ENCODE measurements at places on chromosomes 3 and 15. TPM values are rescaled to one million over a fixed set of nuclear protein-coding genes. Genes with fewer than 3 reads are reported as not detected.

The GNAT1 gene
- polyA plus RNA-seq, result not detected

The PIF1 gene
- 10.3 TPM for polyA plus RNA-seq

DNA sequence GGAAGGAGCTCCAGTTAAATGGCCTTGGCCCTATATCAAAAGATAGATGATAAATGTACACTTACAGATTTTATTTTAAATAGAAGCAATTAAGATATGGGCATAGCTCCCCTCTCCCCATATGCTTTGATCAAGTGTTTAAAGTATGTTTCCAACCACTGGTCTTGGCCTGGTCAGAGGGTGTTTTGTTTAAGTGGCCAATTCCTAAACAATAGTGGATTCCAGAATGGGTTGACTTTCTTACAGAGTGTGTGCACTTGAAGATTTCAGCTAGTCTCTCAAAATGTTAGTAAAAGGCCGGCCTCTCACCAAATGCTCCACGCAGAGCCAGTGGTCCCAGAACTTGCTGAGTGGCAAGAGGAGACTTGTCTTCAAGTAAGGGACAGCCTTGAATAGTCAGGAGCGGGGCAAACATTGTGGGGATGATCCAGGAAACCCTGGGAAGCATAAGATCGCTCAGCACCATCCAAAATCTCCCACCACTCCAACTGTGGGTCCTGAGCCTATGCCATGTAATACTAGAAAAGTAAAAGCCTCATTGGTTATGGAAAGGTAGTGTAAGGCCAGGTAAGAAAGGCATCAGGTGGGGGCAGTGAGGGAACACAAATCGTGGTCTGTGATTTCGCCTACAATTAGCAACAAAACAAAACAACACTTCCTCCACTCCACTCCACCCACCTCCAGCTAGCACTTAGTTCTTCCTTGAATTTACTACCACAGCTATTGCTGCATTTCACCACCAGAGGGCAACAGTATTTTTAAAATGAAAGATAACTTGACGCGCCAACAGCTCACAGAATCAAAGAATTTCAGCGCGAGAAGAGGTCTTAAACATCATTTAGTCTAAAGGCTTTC lies 4.8 kb downstream of the RARRES1 start:
- DNase-seq, result no peak

DNA sequence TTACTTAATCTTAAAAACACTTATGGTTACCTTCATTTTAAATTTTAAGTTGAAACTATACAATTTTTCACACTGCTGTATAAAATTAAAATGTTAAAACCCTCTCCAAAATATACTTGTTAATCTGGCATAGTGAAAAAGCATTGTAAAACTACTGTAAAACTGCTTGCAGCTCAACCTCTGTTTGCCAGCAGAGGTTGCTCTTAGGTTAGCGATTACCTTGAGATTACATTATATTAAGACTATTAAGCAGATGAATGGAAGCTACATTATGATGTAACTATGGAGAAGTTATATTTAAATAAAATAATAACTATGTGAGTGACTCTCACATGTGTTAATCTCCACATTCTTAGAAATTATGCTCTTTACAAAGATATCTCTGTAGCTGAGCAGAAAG lies 143.6 kb upstream of the SLITRK3 start:
- no peak for DNase-seq

The DISP2 gene
- 3.1 TPM for polyA plus RNA-seq

DNA sequence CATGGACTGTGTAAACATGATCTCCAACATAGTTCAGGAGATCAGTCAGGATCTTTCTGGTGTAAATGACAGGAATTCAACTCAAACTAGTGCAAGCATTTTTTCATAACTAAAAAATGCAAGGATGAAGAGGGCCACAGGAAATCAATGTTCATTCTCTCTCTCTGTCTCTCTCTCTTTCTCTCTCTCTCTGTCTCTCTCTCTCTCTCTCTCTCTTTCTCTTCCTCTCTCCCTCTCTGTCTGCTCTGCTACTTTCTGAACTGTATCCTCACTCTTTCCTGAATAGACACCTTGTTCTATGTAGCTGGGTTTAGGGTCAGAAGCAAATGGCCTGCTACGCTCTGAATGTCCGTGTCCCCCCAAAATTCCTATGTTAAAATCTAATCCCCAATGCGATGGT lies 240.9 kb upstream of the UBE2E2 start:
- DNase-seq, result no peak

DNA sequence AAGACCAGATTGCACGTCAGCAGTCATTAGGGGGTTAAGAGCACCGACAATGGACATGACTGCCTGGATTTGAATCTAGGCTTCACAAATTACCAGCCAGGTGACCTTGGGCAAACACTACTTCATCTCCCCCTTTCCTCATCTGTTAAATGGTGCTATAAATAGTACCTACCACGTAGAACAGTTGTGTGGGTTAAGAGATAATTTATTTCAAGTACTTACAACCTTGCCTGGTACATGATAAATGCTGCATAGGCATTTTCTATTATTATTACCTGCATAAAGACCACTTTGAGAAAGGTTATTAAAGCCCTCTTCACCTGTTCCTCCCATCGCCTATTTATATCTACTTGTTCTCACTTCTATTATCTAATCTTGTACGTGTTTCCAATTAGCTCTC lies 64.7 kb downstream of the BTD start:
- no peak for DNase-seq

The LRRC3B gene
- 4.0 TPM for polyA plus RNA-seq

The GABRR3 gene
- not detected for polyA plus RNA-seq

GRCh38 chr3:21654241-21654640 lies 96.8 kb downstream of the ZNF385D start:
- DNase-seq, result no peak

DNA sequence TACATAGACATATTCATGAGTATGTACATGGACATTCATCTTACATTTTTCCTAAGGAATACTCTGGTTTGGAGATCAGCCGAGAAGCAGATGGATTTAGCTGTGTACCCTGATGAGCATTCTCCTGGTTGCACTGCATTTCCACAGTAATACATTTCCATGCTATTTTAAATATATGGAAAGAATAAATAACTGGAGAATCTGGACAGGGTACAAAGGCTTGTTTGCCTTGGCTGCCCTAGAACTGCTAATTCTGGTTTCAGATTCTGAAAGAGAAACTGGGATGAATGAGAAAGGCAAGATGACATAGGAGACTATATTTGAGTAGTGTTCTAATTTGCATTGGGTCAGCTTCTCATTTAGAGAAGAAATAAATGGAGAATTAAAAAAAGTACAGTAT lies 190.8 kb upstream of the FAM3D start:
- no peak for DNase-seq

The PDE12 gene
- polyA plus RNA-seq, result 10.7 TPM

- no peak for DNase-seq
Measured at GRCh38 chr3:85502148-85502875, 543.5 kb downstream of the CADM2 start.

- DNase-seq, result no peak
Measured at GRCh38 chr15:25057574-25057973, 102.8 kb downstream of the SNRPN start.

DNA sequence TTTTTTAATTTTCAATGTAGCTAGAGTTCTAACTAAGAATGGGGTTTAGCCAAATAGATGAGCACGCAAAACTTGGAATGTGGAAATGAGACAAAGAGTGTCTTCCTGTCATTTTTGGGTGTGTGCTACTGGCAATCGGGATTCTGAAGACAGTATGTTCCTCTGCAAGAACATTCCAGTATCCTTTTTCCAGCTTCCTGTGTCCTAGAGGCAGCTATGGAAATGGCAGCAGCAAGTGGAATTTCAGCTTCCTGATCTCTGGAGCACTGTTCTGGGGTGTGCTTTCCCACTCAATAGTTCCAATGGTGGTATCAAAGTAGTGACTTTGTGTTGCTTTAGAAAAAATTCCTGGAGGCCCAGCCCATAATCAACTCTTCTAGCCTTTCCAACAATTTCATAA lies 642.9 kb upstream of the KCNMB2 start:
- DNase-seq, result no peak

- DNase-seq, result no peak
Measured at GRCh38 chr3:149702691-149703441, 45.0 kb upstream of the WWTR1 start.

DNA sequence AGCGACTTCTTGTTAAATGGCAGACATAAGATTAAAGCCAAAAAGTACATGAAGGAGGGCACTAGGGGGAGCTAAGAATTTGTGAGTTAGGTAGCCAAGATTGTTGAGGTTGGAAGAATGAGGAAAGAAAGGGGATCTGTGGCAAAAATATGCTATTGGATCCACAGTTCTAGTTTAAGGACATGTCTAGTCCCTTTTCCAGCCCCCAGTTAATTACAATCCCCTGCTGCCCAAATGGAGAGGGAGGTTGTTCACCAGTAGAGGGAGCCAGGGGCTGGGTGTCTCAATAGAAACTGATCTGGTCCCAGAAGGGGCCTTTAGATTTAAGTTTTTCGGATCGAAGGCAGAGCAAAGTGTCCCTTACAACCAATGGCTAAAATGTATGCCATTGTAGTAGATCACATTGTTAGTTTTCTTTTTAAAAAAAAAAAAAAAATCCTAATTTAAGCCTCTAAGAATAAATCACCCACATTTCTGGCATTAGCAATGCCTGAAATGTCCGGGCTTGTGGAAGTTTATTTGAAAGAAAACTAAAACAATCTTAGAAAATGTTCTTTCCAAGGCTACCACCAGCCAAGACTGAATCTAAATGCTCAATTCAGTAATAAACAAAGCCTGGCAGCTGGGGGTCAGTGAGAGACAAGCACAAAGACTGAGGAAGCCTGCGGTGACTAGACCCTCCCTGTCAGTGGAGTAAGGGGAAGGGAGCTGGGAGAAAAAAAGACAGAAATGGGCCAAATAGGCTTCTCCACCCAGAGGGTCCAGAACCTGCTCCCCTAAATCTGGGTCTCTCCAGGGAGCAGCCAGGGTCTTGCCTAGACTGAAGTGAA lies 7.1 kb downstream of the COL8A1 start:
- no peak for DNase-seq

The HESX1 gene
- 3.9 TPM for polyA plus RNA-seq

DNA sequence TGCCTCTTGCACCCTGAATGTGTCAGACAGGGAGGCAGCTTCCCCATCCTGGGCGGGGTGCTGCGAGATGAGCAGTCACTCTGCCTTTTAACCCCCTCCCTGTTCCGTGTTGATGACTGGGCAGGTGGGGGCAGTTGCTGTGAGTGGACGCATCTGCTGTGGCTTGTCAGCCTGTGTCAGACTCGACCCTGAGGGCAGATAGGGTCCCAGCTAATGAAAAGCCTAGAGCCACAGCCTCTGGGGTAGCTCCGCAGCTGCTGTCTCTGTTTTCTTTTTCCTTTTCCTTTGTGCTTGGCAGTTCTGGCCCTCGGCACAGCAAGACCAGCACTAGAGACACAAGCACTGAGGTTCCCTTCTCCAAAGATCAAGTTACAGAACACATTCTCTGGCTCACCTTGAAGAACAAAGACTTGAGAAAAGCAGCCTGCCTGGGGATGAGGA lies 43.0 kb upstream of the GLCE start:
- DNase-seq, result no peak

- DNase-seq, result peak; percentile 36
Measured at GRCh38 chr15:68957696-68958095, 27.4 kb downstream of the SPESP1 start.

The TAGLN3 gene
- polyA plus RNA-seq, result 3.6 TPM

DNA sequence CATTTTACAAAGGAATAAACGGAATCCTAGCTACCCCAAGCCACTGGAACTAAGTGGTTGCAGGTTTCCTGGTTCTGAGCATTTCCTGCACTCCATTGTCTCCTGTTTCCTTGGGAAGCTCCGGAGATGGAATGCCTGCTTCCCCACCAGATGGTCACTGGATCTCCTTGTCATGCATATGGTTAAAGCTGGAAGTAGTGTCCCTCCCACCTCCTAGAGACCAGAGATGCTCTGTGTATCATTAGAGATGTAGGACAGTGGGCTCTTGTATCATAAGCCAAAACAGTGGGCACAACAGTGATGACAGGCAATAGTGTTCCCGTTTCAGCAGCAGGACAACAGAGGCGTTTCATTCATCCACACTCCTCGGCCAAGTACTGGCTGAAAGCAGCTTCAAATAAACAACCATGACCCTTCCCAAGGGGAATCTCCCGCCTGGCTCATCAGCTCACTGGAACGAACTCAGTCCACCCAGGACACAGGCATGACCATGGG lies 136.2 kb upstream of the EIF1B start:
- no peak for DNase-seq

DNA sequence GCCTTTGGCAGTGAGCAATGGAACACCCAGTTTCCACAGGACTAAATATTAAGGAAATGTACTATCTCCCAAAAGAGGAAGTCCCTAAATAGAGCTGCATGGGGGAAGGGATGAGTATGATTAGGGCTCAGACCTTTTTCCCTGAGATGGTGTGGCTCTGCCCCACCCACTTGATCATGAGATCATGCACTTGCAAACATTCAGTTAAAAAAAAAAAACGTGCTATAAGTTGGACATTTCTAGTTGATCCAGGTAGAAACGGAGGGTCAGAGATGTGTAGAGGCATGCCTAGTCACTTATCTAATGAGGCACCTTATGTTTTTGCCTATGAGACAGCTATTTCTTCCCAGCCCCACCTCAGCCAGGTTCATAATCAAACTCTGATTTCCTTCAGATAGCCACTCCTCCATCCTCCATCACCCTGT lies 24.5 kb upstream of the SSR3 start:
- no peak for DNase-seq

DNA sequence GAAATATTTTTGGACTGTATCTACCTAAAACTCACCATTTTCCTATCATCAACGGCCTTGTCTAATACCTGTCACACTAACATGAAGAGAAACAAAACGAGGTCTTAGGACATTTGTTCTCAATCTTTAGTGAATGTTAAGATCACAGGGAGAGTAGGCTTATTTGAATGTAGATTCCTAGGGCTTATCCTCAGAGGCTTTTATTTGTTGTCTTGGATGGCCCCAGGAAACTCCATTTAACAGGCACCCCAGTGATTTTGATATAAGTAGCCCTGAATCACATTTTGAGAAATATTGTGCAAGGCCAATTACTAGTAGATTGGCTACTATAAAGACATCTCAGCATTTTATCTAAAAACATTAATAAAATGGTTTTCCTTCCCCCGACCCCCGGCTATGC lies 367.4 kb downstream of the GAP43 start:
- no peak for DNase-seq

The CHAC1 gene
- 1.1 TPM for polyA plus RNA-seq

- no peak for DNase-seq
Measured at GRCh38 chr15:26882112-26882511, 15.2 kb downstream of the GABRA5 start.

The NAALADL2 gene
- polyA plus RNA-seq, result 16.6 TPM

The LMAN1L gene
- not detected for polyA plus RNA-seq

- no peak for DNase-seq
Measured at GRCh38 chr15:38623744-38624143, 59.1 kb upstream of the RASGRP1 start.

DNA sequence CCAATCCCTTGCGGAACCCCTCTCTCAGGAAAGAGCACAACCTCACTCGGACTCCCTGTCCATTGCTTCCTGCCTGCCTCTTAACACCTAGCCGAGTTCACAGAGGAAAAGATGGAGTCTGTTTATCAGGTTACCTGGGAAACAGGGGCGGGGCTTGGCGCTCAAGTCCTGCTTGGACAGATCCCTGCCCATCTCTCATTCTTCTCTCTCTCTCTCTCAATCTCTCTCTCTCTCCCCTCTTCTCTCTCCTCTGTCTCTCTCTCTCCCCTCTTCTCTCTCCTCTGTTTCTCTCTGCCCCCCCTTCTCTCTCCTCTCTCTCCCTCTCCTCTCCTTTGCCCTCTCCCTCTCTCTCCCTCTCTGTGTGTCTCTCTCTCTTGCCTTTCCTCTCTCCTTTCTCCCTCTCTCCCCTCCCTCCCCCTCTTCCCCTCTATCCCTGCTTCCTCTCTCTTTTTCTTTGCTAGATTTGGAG lies at the start of gene EFHB:
EFHB (minus strand) TSS at position 120 of the 469 bp plus-strand sequence. CDS start 199 bp downstream, outside the sequence.
- no peak for DNase-seq

The MAPK6 gene
- polyA plus RNA-seq, result 24.6 TPM

Measured in left lung (tissue), 14 donors.